HL-60 (cell line): ENCODE measurements at places on chromosomes 5 and 9.

- DNase-seq, result no peak
Measured at GRCh38 chr9:119810645-119811429, 441.6 kb upstream of the BRINP1 start.

DNA sequence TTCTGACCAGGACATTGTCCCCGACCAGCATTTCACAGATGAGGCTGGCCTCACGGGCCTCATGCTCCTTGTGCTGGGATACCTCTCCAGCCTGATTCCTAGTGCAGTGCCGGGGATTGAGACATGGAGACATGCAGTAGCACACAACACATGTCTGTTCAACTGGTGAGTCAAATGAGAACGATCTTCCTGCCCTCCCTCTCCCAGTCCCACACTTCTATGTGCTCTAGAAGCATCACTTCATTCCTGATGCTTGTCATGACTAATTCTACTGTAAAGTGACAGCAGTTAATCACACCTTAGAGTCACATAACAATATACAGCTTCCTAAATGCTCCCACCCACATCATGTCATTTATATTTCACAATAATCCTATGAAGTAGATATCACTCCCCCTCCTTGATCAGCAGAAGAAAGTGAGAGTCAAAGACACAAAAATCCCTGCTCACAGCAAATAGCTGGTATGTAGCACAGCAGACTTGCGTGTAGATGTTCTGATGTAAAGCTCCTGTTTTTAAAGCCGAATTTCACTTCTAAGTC is 101.8 kb downstream of the CCDC192 start:
- DNase-seq, result no peak

DNA sequence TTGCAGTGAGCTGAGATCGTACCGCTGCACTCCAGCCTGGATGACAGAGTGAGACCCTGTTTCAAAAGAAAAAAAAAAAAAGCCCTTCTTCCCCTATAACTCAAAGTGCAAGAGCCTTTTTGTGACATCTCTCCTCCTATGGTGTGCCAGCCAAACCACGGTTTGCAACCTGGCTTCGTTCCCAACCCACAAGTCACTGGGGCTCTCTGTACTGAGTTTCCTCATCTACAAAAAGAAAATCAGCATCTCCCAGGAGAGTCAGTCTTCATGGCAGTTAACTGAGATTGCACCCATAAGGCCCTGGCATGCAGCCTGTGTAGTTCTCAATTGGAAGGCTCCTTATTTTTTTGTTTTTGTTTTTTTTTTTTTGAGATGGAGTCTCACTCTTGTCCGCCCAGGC is 14.8 kb downstream of the ODF2 start:
- peak; percentile 47 for DNase-seq

DNA sequence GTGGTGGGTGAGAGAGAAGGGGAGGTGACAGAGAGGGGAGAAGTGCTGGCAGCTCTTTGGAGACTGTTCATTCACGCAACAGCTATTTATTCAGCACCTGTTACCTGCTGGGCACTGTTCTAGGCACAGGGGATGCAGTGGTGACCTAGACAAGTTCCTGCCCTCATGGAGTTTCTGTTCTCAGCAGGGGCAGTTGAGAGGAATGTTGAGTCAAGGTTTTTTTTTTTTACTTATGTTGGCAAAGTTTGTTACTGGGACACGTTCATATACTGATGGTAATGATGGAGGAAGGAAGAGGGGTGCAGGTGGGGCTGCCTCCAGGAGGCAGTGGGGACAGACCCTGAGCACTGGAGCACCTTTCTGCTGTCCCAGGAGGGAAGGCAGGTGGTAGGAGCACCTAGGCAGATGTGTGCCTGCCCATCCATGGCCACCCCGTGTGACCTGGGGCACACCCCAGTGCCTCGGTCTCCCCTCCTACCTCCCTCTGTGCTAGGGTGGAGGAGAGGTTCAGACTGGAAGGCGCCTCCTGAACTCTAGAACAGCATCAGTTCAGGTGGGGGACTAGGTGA is 49.4 kb upstream of the SLC25A51 start:
- DNase-seq, result no peak

- DNase-seq, result no peak
Measured at GRCh38 chr9:115261656-115262081, 143.7 kb upstream of the TNC start.

- DNase-seq, result no peak
Measured at GRCh38 chr5:143521846-143522400, 118.4 kb upstream of the NR3C1 start.

DNA sequence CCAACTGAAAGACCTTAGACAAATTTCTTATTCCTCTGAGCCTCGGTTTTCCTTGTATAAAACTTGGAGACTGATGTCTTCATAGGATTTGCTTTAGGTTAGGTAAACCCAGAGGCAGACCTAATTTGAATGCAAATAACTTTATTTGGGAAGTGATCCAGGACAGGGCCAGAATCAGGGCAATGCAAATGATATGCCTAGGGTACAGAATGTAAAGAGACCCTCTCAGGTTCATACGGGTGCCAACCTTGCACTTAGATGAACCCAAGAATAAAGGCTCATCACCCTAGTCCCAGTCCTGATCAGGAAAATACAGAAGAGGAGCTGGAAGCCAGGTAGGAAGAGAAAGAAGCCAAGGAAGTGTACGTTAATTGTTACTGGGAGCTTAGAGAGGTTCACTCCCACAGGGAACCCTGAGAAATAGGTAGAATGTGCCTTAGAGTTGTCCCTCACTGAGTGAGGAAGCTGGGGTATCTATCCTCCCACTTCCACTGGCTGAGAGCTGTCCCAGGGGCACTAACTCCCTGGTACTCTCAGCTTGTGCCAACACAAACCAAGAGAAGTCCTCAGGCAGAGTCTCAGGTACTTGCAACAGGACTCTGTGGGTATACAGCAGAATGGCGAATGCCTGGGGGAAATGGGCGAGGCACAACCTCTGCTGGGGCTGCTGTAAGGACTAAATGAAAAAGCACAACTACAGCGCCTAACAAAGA is 3.1 kb upstream of the HK3 start:
- DNase-seq, result no peak

GRCh38 chr5:33721491-33722200 is 170.1 kb downstream of the ADAMTS12 start:
- no peak for DNase-seq

DNA sequence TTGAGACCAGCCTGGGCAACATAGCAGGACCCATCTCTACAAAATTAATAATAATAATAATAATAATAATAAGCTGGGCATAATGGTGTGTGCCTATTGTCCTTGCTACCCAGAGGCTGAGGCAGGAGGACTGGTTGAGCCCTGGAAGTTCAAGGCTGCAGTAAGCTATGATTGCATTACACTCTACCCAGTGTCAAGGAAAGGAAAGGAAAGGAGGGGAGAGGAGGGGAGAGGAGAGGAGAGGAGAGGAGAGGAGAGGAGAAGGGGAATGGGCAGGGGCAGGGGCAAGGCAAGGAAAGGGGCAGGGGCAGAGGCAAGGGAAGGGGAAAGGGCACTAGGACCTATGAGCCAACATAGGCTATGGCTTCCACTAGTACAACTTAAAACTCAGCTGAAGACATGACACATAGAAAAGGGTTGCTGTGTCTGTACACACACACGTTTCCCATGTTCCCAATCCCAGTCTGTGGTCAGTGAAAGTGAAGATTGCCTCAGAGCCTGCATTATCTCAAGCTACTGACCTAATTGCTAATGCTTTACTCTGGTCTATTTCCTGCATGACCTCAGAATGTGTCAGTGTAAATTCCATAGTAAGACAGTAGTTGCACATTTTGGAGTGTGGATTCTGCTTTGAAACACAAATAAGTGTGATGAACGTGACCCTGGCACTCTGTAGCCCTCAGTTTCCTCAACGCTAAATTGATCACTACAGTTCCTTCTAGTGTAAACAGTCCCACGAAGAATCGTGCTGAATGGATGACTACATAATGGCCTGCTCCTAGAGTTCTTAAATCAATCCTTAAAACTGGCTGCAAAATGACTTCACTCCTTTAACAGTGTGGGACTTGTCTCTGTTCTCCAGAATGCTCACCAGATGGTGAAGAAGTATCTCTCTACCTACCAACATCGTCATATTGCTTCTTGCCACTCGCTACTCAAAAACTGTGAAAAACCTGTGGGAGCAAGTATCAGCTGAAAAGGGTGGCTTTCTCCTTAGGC is 497.0 kb downstream of the RAB3C start:
- DNase-seq, result no peak

DNA sequence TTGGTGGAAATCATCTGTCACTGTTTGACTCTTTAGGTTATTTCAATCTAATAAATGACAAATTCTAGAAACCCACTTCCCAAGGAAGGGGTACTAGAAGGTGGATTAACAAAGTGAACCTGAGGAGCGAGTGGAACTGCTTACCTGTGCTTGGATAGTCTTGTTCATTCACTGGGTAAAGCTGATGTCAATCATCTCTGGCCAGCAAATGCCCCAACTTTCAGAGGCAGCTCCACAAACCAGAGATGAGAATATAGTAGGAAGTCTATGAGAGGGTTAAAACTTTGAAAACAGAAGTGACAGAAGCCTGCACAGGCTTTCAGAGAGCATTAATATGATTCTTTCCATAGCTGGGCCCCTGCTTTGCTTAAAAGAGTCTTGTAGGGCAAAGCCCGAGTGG is 7.3 kb upstream of the FOXE1 start:
- no peak for DNase-seq

DNA sequence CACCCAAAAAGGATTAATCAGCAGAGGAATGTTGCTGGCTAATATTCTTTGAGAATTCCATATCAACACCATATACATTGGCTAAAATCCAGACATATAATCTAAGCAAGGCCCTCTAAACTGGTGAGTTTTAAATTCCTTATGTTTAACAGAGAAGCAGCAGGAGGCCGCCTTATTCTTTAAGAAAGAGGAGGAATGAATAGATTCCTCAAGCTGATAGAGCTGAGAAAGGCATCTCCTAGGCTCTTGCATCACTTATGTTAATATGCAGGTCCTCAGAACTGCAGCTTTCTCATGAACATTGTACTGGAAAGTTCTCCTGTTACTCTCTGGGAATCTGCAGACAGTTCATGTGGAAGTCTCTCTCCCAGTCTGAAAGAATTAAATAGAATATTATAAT is 20.1 kb upstream of the SMARCA2 start:
- DNase-seq, result no peak

DNA sequence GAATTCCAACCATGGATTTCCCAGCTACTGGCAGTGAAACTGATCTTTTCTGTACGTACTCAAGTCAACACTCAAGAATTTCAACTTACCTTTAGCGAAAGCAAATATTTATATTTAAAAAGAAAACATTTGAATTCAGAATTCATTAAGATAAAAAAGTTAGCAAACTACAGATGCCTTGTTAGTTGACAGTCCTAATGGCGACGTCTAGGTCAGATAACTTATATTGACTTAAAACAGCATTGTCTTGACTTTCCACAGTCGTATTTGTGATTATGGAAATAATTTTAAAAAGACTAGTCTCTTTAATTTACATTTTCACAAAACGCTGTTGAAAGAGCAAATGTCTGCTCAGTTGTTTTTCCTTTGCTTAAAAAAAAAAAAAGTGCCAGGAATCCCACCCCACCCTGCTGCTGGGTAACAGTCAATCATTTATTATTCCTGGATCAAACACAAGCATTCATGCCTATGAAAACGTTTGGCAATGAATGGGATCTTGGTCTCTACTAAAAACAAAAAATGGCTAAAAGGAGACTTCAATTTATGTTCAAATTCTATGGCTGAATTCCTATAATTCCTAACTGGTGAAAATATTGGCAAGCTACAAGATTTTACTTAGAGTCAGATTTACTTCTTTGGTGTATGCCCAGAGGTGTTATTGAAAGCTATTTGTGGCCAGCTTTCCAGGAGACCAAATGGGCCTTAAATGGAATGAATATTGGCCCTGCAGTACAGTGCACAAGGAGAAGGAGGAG is 22.0 kb downstream of the OR2S2 start:
- no peak for DNase-seq

- DNase-seq, result no peak
Measured at GRCh38 chr5:14146725-14147124, 3.6 kb downstream of the TRIO start.

GRCh38 chr9:81833563-81834345 is 94.5 kb upstream of the SPATA31D4 start:
- no peak for DNase-seq

DNA sequence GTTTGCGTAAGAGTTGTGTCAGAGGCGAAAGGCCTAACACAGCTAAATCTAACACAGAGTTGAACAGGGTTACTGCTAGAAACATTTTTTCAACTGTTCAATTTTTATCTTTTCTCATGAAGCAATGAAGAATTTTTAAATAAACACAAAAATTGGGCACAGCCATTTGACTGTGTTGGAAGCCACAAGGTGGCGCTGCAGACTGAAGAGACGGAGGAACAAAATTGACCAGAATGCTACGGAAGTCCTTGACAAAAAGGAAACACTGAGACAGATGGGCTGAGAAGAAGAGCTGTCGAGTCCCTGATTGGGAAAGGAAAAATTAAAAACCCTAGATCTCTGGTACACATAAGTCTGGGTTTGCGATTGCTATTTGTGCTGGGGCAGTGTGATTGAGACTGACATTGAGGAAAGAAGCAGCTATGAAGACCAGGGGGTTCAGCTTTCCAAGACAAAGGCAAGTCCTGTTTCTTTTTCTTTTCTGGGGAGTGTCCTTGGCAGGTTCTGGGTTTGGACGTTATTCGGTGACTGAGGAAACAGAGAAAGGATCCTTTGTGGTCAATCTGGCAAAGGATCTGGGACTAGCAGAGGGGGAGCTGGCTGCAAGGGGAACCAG is at the start of gene PCDHB9:
Gene PCDHB9 (plus strand): TSS at position 265 of the 616 bp plus-strand sequence. CDS start 158 bp downstream, at position 423.
- DNase-seq, result no peak

GRCh38 chr9:135847833-135848232 is 59.5 kb downstream of the CAMSAP1 start:
- no peak for DNase-seq

- peak; percentile 87 for DNase-seq
Measured at GRCh38 chr9:113187929-113188595, 33.0 kb downstream of the FKBP15 start.

DNA sequence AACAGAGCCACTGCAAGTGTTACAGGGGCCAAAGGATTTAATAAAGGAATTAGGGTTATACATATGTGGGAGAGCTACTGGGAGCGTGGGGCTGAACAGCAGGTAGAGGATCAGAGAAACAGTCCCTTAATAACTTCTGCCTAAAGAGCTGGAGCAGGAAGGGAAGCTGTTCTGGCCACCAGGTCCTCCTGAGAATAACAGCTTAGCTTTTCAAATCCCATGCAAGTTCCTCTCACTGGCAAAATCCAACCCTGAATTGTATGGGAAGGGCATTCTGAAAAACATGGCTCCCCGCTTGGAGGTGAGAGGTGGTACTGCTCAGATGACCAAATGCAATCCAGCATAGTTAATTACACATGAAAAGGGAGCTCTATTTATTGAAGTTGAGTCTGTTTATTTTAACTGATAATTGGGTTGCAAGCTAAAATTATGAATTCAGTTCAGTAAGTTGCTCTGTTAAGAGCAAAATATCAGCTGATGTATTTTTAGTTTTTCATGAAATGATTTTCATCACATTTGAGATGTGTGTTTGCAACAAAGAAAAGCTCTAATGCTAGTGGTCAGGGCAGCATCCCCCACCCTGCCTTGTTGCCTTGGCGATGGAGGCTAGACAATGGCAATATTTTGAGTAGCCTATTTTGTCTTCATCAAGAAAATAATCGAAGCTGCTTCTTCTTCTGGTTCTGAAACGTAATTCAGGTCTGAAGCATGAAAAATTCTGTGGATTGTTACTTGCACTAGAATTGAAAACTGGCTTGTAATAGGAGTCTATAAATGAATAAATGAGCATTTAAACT is 58.4 kb upstream of the SH3GL2 start:
- no peak for DNase-seq

GRCh38 chr9:134951461-134951860 is 33.7 kb upstream of the FCN1 start:
- no peak for DNase-seq
